ENCODE measurements at places on chromosomes 13 and 19. TPM values are rescaled to one million over a fixed set of nuclear protein-coding genes. Genes with fewer than 3 reads are reported as not detected.

MAST1 gene
- 1.2 TPM for total RNA-seq

UNC13A gene
- total RNA-seq: 0.10 TPM

DAND5 gene
- total RNA-seq: not detected

VWA8 gene
- 19.7 TPM for total RNA-seq

CYP2A7 gene
- total RNA-seq: not detected

FCER2 gene
- total RNA-seq: 16.3 TPM

STAP2 gene
- total RNA-seq: 0.27 TPM

CGB2 gene
- not detected for total RNA-seq

CGB1 gene
- not detected for total RNA-seq

KCNN4 gene
- total RNA-seq: 119 TPM

ZNF600 gene
- 41.7 TPM for total RNA-seq

LRRC63 gene
- total RNA-seq: not detected

PTGER1 gene
- 0.27 TPM for total RNA-seq

CAMSAP3 gene
- 1.9 TPM for total RNA-seq

LCP1 gene
- total RNA-seq: 243 TPM

CALR3 gene
- total RNA-seq: 0.44 TPM

FPR3 gene
- 0.51 TPM for total RNA-seq

ZNF540 gene
- total RNA-seq: 10.7 TPM

TMEM86B gene
- 19.4 TPM for total RNA-seq

CBLC gene
- not detected for total RNA-seq

CCNE1 gene
- 2.5 TPM for total RNA-seq

FUT3 gene
- not detected for total RNA-seq

CD177 gene
- total RNA-seq: not detected

SOX21 gene
- total RNA-seq: not detected

SIGLEC12 gene
- total RNA-seq: not detected

ZNF547 gene
- total RNA-seq: 9.9 TPM

CYP2F1 gene
- not detected for total RNA-seq

FGF9 gene
- total RNA-seq: 2.5 TPM

GPR183 gene
- total RNA-seq: 240 TPM

DHRS12 gene
- total RNA-seq: 23.2 TPM

EPSTI1 gene
- total RNA-seq: 41.8 TPM

ZNF772 gene
- total RNA-seq: 26.2 TPM

DACT3 gene
- 0.15 TPM for total RNA-seq

NCLN gene
- 55.0 TPM for total RNA-seq

Measured in B cell (primary cell).